ENCODE measurements at places on chromosomes 11 and 22. TPM values are rescaled to one million over a fixed set of nuclear protein-coding genes. Genes with fewer than 3 reads are reported as not detected.
A peak's percentile ranks its signal among the peaks of the same experiment; 100 is the strongest.

OR2AT4 gene
- not detected for total RNA-seq

C22orf31 gene
- total RNA-seq, result not detected

FOLR2 gene
- 19.4 TPM for total RNA-seq

UBE2L3 gene
- total RNA-seq, result 32.7 TPM

- DNase-seq, result no peak
- no peak overlapping the region for H3K27ac ChIP-seq
- no peaks in the 10 kb centered on the region for H3K27me3 ChIP-seq
- H3K4me1 ChIP-seq, result peaks cover 14% of the 10 kb centered on the region
These were observed 17.8 kb downstream of the ZFP91 start for GRCh38 chr11:58596621-58597020.

- H3K4me1 ChIP-seq, result peaks cover 9% of the 10 kb centered on the region
- no peaks in the 10 kb centered on the region for H3K27me3 ChIP-seq
- no peak overlapping the region for H3K27ac ChIP-seq
- peaks cover 40% of the 10 kb centered on the region for H3K36me3 ChIP-seq
These were observed 72.1 kb upstream of the YWHAH start for GRCh38 chr22:31872209-31872608.

IFITM10 gene
- total RNA-seq, result 4.9 TPM

OR4S2 gene
- total RNA-seq, result not detected

DNA sequence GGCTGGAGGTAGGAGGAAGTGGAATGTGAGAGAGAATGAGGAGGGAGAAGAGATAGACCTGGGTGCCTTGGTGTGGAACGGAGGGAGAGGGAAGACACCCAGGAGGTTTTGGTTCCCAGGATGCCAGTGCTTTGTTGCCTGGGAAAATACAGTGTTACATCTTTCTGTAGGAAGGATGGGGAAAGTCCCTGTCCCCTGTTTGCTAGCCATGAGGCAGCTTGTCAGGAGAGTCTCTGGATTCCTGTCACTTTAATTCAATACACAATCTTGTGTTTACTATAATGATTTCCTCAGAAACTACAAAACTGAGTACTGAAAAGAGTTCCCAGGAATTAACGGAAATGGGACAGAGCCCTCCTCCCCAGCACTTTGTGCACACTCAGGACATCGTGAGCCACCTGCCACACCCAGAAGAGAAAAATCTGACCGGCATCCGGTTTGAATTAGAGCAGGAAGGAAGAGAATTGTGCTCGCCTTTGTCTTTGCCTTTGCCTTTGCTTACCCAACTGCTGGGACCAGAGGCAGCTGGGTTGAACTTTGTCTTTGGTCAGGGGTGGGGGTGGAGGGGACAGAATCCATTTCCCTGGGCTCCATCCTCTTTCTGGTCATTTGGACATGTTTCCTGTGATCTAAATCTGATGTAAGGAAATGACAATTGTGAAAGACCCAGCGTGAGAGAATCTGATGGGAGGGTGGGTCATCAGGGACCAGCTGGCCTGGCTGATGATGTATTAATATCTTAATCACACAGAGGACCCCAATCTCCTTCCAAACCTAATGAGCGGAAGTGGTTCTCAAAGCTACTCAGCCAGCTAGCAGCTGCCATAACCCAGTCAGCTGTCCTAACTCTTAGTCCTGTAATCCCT lies 1.3 kb upstream of the LIMK2 start:
- no peak for DNase-seq
- peaks cover 19% of the 10 kb centered on the region for H3K4me1 ChIP-seq
- no peaks in the 10 kb centered on the region for H3K27me3 ChIP-seq

DNA sequence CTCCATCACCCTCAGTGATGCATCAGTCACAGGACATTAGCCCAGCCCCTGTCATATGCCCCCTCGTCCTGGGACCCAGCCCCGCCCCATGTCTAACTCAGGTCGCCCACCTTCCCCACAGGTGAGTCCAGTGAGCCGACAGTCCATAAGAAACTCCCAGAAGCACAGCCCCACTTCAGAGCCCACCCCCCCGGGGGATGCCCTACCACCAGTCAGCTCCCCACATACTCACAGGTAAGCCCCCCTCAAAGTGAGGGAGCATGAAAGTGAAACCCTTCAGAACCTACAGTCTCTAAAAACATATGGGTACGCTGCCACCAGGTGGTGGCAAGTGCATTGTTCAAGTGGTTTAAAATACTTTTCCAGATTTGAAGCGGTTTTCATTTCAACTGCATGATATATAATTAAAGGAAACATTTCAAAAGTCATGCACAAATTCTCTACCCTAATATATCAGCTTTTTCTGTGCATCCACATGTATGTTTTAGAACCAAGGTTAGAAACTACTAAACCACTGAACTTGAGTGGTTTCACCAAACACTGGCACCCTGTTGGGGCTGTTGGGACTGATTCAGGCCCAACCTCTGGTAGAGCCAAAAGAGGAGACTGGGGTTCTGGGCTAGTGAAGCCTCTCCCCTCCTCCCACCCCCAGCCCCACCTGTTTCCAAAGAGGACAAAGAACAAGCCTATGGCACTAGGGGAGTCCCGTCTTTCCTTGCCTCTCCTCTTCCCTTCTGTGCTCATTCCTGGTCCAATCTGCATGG lies 17.3 kb downstream of the EPS8L2 start:
- DNase-seq, result peak; percentile 83
- H3K27me3 ChIP-seq, result no peaks in the 10 kb centered on the region
- no peak overlapping the region for H3K27ac ChIP-seq
- peaks cover 40% of the 10 kb centered on the region for H3K4me1 ChIP-seq
- no peak overlapping the region for H3K4me3 ChIP-seq

- peaks cover 50% of the 10 kb centered on the region for H3K36me3 ChIP-seq
- DNase-seq, result no peak
- H3K4me1 ChIP-seq, result peaks cover 26% of the 10 kb centered on the region
- H3K27me3 ChIP-seq, result no peaks in the 10 kb centered on the region
- H3K27ac ChIP-seq, result no peak overlapping the region
These were observed 8.4 kb downstream of the XBP1 start for GRCh38 chr22:28791841-28792490.

DNA sequence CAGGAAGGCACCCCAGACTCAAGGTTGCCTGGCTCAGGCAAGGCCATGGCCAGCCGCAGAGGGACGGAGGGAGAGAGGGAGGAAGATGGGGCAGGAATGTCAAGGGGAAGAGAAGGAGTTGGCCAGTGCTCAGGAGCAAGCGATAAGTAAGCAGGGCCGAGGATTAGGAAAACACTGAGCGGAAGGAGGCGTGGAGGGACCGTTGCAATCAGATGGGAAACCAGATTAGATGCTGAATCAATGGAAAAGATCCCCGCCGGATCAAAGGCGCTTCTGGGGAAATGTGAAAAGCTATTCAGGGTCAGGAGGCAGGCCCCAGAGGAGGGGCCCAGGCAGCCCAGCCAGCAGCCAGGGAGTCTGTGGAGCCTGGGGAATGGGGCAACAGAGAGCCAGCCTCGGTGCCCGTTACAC lies 26.6 kb upstream of the MYEOV start:
- H3K27ac ChIP-seq, result no peak overlapping the region
- no peaks in the 10 kb centered on the region for H3K4me1 ChIP-seq
- no peaks in the 10 kb centered on the region for H3K36me3 ChIP-seq
- H3K27me3 ChIP-seq, result no peaks in the 10 kb centered on the region
- no peak overlapping the region for H3K4me3 ChIP-seq
- no peak for DNase-seq

RIMBP3C gene
- not detected for total RNA-seq

DNA sequence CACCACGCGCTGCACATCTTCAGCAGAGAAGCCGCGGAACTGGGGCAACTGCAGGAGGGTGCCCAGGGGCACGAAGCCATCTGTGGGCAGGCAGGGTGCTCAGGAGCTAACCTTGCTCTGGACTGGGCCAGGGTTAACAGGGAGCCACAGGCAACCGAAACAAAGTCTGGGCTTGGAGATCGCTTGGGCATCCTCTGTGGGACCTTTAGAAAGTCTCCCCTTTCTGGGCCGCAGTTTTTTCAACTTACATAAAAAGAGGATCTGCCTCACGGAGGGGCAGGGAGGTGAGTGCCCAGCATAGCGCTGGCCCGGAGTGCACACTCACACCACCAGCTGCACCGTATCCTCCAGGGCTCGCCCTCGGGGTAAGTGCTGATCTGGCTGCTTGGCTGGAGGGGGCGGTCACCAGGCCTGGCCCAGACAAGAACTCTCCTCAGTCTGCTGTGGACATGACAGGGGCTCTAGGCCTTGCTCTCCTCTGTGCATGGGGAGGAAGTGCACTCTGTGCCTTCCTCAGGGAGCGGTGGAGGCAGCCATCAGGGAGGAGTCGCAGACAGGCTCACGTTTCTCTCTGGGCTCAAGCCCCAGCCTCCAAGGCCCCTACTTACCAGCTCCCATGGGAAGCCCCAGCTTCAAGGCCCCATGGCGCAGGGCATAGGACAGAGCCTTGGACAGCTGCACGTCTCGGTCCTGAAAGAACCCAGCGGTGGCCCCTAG lies 937 bp downstream of the TRPT1 start:
- H3K27ac ChIP-seq, result peak overlapping the region; percentile 81
- peak overlapping the region; percentile 97 for H3K4me3 ChIP-seq
- no peaks in the 10 kb centered on the region for H3K27me3 ChIP-seq
- peaks cover 52% of the 10 kb centered on the region for H3K4me1 ChIP-seq

GRCh38 chr11:19766206-19766605 lies 53.6 kb downstream of the NAV2 start:
- H3K4me1 ChIP-seq, result peaks cover 12% of the 10 kb centered on the region
- H3K36me3 ChIP-seq, result no peaks in the 10 kb centered on the region
- H3K4me3 ChIP-seq, result no peak overlapping the region
- no peak for DNase-seq
- H3K27me3 ChIP-seq, result no peaks in the 10 kb centered on the region

ST14 gene
- 43.2 TPM for total RNA-seq

CYP2D6 gene
- 1.7 TPM for total RNA-seq

- H3K27me3 ChIP-seq, result no peaks in the 10 kb centered on the region
- no peaks in the 10 kb centered on the region for H3K4me1 ChIP-seq
- no peaks in the 10 kb centered on the region for H3K36me3 ChIP-seq
- no peak overlapping the region for H3K4me3 ChIP-seq
- no peak overlapping the region for H3K27ac ChIP-seq
- DNase-seq, result no peak
These were observed 58.9 kb upstream of the CLTCL1 start for GRCh38 chr22:19350476-19350859.

OR8D4 gene
- total RNA-seq, result not detected

DNA sequence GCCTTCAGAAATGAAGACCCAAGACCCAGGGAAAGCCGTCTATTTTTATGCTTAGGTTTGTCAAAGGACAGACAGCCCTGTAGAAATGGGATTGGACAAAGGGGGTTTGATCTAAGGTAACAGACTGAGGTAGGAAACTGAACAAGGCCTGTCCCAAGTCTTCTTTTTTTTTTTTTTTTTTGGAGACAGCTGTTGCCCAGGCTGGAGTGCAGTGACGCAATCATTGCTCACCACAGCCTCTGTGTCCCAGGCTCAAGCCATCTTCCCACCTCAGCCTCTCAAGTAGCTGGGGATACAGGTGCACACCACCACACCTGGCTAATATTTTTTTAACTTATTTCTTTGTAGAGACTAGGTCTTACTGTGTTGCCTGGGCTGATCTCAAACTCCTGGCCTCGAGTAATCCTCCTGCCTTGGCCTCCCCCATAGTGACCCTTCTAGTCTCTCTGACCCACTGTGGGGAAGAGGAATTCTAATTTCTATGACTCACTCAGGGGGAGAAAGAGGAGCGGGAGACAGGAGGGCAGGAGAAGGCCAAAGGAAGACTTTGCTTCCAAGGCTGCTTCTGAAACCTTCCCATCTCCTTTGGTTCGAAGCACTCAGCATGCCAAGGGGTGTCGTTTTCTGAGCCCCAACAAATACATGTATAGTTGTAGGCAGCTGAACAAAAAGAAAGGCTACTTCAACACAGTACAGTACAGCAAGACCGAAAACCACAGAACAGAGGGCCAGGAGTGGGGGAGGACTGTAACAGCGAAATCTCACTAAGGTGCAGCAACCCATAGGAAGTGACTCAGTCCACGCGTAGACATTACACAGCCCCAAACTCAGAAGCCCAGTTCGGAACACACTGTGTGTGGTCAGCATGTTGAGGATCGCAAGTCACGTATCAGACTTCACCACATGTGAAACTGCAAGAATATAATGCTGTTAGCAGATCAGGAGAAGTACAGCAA lies 872 bp downstream of the TMA7B start:
- no peak overlapping the region for H3K4me3 ChIP-seq
- H3K27me3 ChIP-seq, result no peaks in the 10 kb centered on the region
- no peaks in the 10 kb centered on the region for H3K36me3 ChIP-seq
- DNase-seq, result no peak
- H3K4me1 ChIP-seq, result no peaks in the 10 kb centered on the region
- H3K27ac ChIP-seq, result no peak overlapping the region

DNA sequence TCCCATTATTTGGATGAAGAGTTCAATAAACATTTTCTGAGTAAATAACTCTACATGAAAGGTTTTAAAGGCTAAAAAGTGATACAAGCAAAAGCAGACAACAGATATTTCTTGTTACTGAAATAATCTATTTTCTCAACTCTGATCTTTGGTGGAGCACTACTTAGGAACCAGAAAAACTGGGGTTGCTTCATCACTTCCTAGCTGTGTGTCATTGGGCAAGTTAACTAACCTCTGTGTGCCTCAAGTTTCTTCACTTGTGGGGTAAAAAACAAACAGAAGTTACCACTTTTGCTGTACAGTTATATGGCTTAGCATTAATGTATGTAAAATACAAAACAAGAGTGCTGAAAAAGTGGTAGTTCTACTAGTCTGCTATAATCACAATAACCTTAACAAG lies 5.6 kb downstream of the MAPK1 start:
- H3K4me1 ChIP-seq, result peaks cover 95% of the 10 kb centered on the region
- H3K36me3 ChIP-seq, result no peaks in the 10 kb centered on the region
- H3K27ac ChIP-seq, result no peak overlapping the region

OR52E8 gene
- not detected for total RNA-seq

DNA sequence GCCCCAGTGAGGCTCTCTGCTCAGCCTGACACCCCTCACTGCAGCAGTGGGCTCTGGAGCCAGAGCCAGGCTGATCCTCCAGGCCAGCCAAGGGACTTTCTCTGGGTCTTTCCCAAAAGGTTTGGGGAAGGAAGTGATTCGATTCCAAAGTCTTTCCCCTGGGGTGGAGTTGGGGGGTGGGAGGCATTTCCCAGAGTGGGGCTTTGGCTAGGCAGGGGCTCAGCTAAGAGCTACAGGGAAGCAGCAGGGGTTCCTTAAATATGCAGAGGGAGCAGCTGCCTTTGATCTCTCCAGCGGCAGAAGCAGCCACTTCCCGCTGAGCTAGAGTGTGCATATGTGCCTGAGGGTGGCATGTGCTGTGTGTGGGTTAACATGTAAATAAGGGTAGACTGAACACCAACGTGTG lies 192.9 kb downstream of the INSC start:
- H3K4me3 ChIP-seq, result no peak overlapping the region
- H3K4me1 ChIP-seq, result no peaks in the 10 kb centered on the region
- H3K36me3 ChIP-seq, result no peaks in the 10 kb centered on the region
- H3K27ac ChIP-seq, result no peak overlapping the region
- H3K27me3 ChIP-seq, result no peaks in the 10 kb centered on the region
- DNase-seq, result no peak

All from vagina (tissue), 2 donors.